Bronchial smooth muscle cell (primary cell): ENCODE measurements at places on chromosomes 1 and 21. TPM values are rescaled to one million over a fixed set of nuclear protein-coding genes. Genes with fewer than 3 reads are reported as not detected.

Gene FMO5
- 1.9 and 2.9 TPM in 2 replicates for total RNA-seq

Gene SHCBP1L
- under 0.01 TPM in 1 of 2 replicates, not detected in the other for total RNA-seq

Gene FCGR3A
- total RNA-seq, result not detected in 2 replicates

Gene BATF3
- total RNA-seq, result 0.26 and 0.47 TPM in 2 replicates

Gene OR14K1
- not detected in 2 replicates for total RNA-seq

Gene KRTAP13-2
- total RNA-seq, result not detected in 2 replicates

Gene FCGR1A
- total RNA-seq, result not detected in 2 replicates

Gene RIMS3
- 0.16 and 0.17 TPM in 2 replicates for total RNA-seq

Gene KLHDC9
- 2.0 and 2.3 TPM in 2 replicates for total RNA-seq

Gene NUDC
- 24.2 and 24.6 TPM in 2 replicates for total RNA-seq

Gene ERICH3
- total RNA-seq, result under 0.01 TPM in 2 replicates

Gene S100A9
- total RNA-seq, result 1.1 and 2.5 TPM in 2 replicates

Gene PI4KB
- total RNA-seq, result 35.5 and 52.5 TPM in 2 replicates

Gene CHRM3
- total RNA-seq, result under 0.01 TPM in 2 replicates

Gene SPOCD1
- 17.4 and 33.6 TPM in 2 replicates for total RNA-seq

Gene AADACL4
- total RNA-seq, result 0.09 TPM in 1 of 2 replicates, not detected in the other

Gene TRAF3IP3
- not detected in 2 replicates for total RNA-seq

Gene CD1B
- not detected in 2 replicates for total RNA-seq

Gene GCSAML
- total RNA-seq, result not detected in 2 replicates

Gene KRTAP12-2
- total RNA-seq, result not detected in 2 replicates

Gene RO60
- total RNA-seq, result 87.8 and 94.3 TPM in 2 replicates

Gene HTR6
- under 0.01 TPM in 1 of 2 replicates, not detected in the other for total RNA-seq

Gene SIKE1
- 56.7 and 70.4 TPM in 2 replicates for total RNA-seq

Gene TCP10L
- 0.32 and 0.34 TPM in 2 replicates for total RNA-seq

Gene LUZP1
- total RNA-seq, result 12.8 and 13.7 TPM in 2 replicates

Gene UTS2
- 0.95 TPM in 1 of 2 replicates, not detected in the other for total RNA-seq

Gene RBP7
- not detected in 2 replicates for total RNA-seq

Gene HMGCS2
- not detected in 2 replicates for total RNA-seq

Gene CDC20
- 1.2 and 8.7 TPM in 2 replicates for total RNA-seq

Gene ATAD3B
- total RNA-seq, result 11.7 and 19.3 TPM in 2 replicates
